ENCODE measurements at places on chromosomes 4 and X.

DNA sequence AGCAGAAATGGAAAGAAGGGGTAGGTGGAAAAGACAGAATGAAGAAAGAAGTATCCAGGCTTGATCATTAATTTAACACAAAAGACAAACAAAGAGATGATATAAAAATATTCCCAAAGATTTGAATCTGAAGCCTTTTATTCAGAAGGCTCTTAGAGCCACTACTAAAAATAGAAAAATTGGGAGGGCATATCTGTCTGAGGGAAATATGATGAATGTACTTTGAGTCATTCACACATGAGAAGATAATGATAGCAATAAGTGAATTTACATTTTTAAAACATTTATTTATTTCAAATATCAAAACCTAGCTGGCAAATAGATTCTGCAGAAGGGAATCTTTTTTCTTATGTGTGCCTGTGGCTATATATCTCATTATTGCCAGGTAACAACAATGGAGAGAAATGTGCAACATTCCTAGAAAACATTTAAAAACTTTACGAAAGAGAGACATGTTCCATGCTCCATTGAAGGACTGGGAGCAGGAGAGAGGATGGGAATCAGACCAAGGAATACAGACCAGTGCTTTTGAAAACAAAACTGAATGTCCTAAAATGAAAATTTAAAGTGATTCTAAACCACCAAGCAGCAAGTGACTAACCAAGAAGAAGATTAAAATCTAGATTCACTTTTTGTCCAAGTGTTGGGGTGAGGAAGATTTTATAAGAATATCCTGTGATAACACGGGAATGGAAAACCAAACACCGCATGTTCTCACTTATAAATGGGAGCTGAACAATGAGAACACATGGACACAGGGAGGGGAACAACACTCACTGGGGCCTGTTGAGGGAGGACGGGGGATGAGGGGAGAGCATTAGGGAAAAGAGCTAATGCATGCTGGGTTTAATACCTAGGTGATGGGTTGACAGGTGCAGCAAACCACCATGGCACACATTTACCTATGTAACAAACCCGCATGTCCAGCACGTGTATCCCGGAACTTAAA lies 41.2 kb downstream of the ANXA5 start:
- no peak for DNase-seq

DNA sequence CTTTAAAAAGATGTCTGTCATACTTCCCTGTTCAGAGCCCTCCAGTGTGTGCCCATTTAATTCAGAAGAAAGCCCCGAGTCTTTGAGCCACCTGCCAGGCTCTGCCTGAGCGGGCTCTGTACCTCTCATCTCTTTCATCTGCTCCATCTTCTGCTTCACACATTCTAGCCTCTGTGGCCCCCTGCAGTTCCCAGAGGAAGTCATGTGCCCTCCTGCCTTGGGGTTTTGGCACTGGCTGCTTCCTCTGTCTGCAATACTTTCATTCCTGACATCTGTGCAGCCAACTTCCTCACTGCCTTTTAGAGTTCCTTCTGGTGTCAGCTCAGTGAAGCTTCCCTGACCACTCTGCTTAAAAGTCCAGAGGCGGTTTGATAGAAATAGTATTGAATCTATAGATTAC lies 6.2 kb upstream of the STK32B start:
- no peak for DNase-seq

GRCh38 chr4:133152831-133153481 lies 3.9 kb downstream of the PCDH10 start:
- DNase-seq: no peak

DNA sequence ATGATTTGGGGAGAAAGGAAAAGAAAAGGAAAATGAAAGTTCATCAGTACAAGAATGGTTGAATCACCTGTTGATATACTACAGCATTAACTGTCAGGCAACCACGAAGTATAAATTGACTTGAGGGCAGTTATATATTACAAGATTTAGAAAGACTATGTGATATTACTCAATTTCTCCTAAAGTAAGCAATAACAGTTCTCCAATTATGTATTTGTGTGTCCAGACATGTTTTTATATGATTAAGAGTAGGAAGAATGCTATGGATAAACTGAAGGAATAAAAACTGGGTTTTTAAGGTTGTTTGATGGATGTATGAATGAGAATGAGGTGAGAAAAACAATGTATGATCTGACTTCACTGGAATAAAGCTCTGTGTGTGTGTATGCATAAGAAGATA lies 2234.4 kb downstream of the ARAP2 start:
- DNase-seq: no peak

DNA sequence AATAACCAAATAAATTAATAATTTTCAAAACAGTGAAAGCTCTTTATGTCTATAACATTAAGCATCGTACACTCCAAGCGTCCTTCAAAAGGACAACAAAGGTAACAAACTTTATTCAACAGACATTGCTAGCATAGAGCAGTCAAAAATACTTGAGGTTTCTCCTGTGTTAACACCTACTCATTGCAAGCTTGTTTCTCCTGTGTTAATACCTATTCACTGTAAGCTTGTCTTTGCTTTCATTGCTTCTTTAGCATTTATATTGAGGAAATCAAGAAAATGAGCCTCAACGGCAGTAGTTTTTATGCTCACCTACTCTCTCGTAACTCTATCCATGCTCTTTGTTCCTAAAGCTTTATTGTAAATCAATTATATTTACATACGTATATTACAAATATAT lies 3.5 kb downstream of the SPOCK3 start:
- DNase-seq: no peak

DNA sequence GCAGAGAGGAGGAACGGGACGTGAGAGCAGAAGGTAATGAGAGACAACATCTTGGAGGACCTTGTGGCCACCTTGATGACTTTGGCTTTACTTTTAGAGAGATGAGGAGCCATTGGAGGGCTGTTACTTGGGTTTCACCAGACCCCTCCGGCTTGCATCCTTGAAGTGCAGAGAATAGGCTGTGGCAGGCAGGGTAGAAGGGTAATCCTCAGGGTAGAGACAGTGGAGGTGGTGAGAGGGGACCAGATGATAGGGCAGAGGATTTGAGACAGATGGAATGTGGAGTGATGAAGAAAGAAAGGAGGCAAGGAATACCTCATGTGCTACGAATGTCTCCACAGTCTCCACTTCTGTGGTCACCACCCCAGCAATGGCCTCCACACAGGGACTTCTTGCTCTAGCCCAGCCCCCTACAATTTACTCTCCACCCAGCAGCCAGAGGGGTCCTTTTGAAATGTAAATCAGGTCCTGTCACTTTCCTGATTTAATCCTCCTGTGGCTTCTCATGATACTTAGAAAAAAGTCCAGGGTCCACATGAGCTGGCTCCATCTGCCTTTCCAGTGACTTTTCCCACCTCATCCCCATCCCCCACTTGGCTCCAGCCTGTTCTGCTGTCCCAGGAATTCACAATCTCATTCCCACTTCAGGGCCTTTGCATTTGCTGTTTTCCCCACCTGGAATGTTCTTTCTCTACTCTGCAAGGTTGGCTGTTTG lies 115.0 kb downstream of the PJA1 start:
- no peak for DNase-seq

DNA sequence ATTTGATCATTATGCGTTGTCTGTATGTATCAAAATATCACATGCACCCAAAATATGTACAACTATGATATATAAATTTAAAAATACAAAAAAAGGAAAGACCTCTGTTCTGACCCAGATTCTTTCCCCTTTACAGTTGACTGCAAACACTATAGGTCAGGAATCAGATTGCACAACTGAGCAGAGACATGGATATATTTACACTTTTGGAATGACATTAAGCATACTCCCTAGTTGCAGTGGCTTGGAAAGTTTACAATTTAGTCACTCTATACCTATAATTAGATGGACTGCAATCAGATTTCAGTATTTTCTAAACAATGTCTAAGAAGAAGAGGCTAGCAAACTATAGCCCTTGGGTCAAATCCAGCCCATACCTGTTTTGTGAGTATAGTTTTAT lies 98.5 kb upstream of the INPP4B start:
- DNase-seq: no peak

DNA sequence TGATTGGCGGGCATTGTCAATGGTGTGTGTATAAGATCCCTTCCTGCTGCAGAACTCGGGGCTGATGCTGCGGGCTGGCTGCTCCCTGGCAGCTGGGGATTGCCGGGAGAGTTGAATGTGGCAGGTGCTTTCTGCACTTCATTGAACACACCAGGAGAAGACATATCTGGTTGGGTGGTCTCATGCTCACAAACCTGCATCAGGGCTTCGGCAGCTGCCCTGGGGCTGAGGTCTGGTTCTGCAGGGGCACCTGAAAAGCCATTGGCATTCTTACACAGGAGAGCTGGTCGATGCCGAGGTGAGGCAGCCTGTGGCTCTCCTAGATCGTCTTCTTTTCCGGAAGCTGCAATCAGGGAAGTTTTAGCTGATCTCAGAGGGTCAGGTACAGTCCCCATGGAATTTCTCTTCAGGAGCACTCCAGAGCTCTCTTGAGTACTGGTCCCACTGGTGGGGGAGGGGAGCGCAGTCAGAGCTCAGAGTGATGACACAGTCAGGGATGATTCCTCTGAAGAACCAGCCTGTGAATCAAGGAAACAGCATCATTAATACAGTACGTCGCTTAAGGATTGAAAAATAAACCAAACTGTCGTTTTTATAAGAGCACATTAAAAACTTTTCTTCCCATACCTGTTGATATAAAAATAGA lies 57.8 kb downstream of the GPRIN3 start:
- no peak for DNase-seq

DNA sequence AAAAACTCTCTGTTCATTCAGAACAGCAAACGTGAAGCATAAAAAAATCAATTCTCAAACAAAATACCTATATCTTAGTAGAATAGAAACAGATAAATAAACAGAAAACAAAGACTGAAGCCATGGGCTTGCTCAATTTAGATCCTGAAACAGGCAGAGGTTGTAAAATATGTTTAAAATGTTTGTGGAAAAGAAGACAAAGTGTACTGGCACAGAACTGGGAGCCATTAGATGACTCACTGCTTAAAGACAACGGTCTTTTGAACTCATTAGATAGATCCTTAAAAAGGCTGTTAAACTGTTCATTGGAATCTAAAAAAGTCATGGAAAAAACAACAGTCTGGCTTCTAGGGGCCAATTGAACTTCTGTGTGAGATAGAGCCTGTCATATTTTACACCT lies 247.0 kb upstream of the NDST4 start:
- DNase-seq: no peak

GRCh38 chr4:149835280-149835679 lies 19.6 kb upstream of the IQCM start:
- DNase-seq: no peak

DNA sequence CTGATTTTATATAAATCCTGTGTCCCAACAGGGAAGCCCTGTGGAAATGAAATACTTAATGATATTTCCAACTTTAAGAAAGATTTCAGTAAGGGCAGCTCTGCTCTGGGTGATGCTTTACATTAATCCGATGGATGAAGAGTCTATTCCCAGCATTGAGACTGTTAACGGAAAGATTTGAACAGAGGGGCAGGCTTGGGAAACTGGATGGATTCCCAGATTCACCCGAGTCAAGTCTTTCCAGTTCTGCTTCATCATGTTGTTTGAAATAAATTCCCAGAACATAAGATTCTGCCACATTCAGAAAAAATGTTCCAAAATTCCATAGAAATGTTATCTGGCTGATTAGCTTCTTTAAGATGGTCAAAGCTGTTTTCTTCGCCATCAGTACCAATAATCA lies 246.0 kb downstream of the FBXW7 start:
- no peak for DNase-seq

DNA sequence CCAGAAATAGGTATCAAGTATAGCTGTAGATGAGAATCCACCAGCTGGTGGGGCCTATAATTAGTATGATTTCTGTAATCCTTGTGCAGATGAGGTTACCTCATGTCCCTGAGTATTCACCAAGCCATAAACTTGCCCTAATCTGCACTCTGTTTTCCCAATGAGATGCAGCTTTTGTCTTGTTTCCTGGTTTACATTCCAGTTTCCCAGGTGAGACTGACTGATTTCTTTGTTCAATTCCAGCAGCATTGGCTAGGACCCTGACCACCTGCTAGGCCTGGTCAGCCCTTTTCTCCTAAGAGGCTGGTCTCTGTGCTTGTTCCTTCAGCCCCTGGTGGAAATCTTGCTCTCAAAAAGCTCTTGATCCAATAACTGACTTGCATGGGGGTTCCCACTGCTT lies 44.6 kb downstream of the GABRB1 start:
- no peak for DNase-seq

DNA sequence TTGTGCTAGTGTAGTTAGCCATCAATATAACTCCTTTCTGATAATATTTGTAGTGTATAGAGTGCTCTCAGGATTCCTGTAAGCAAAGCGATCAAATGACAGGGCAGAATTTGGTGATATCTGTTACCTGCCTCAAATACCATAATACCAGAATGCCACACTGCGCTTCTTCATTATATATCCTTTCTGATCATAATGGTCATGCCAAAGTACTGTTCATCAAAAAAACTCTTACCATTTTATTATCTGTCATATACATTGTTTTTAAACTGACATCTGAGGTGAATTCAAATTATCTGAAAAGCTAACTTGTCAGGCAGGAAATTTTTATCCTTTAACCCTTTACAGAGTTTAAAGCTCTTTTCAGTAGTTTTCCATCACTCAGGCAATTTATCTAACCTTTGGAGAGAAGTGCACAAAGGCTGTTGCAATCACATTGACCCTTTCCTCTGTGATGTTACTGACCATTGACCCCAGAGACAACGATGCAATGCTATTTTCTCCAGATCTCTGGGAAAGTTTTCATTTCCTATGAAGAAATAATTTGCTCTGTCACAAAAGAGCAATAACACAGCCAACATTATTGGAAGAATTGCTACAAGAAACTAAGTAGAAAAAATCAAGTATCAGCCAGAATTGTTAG lies 37.4 kb downstream of the UGT2B4 start:
- DNase-seq: no peak

GRCh38 chr4:16707874-16708273 lies 190.6 kb downstream of the LDB2 start:
- no peak for DNase-seq

GRCh38 chr4:2913168-2913567 lies 50.0 kb downstream of the NOP14 start:
- no peak for DNase-seq
